ENCODE measurements at places on chromosomes 2 and 18.

- no peak for DNase-seq
Measured at GRCh38 chr2:145747715-145748114, 1227.8 kb upstream of the ZEB2 start.

GRCh38 chr2:109330056-109330455, 201.1 kb downstream of the SH3RF3 start:
- DNase-seq, result no peak

GRCh38 chr2:108184419-108184818, 55.3 kb upstream of the SULT1C3 start:
- DNase-seq, result no peak

GRCh38 chr18:49238433-49239042, 221.9 kb downstream of the DYM start:
- DNase-seq, result no peak

DNA sequence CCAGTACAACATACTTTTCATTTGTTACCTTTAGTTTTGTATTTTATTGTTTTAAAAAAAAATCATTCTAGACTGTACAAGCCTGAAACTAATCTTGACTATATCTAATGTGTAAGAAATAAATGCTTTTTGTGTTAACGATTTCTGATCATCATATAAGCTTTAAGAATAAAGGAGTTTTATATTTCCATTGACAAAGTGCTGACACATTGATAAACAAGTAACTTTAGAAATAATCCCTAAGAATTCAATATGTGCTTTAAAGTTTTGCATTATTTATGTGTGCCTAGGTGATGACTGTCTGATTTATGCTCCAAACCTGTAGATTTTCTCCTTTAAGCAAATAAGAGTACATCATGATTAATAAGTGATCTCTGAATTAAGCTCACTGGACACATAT, 247.2 kb upstream of the BOD1L2 start:
- no peak for DNase-seq

DNA sequence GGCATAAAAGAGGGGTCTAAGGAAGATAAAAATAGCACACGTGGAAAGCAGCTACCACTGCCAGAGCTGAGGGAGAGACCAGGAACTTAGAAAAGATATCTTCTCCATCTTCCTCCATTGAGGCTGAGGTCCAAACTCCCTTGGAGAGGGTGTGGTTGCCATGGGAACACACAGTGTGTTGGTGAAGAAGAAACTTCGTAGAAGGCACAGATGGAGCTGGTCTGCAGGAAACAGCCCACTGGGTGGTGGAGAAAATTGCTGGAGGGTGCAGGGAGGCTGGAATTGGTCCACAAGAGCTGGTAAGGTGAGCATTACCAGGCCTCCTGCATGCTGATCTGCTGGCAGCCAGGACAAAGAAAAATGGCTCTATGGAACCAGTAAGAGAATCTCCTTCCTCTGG, 191.0 kb downstream of the HRH4 start:
- no peak for DNase-seq

DNA sequence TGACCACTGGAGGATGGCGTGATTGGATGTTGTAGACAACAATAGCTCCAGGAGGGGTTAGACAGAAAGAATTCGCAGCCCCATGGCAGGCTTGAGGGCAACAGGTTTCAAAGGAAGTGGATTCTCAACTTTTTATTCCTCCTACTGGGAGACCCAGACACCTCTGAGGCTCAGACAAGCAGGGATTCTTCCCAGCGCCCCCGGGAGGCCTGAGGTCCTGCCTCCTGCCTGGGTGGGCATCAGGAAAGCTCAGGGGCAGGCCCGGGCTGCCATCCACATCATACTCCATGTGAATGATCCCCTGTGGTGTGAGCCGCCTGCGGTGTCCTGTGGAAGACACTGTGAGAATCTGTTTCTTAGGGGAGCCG, 203.5 kb downstream of the CYP26B1 start:
- no peak for DNase-seq

DNA sequence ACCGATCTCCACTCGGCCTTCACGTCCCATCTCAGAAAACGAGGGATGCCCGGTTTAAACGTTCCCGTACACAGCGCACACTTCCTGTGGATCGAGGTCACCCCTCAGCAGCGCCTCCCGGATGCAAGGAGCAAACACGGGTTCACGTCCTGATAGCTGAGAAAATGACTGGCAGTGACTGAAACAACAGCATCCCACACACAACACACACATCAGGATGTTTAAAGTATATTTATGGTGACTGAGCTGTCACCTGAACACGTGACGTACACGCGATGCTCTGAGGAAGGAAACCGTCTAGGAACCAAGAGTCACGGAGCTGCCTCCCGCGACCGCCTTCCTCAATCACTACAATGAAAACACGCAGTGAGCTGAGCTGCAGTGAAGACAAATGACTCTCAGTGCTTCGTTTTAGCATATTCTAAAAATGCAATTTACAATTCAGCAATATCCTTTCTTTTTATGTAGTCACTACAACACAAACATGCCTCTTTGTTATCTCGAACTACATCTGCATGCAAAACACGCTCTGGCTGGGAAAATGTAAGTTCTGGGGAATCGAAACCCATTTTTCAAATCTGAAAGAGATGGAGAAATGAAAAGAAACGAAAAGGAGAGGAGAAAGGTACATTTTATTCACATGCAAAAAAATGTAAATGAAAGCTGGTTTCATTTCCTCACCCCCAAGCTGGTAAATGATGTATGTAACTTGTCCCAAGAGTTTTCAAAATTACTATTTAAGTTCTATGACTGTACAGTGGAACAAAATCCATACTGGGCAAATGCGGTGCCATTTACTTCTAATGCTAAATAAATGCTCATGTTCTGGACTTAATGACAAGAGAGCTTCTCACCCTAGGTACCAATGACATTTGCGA, 19.8 kb downstream of the HDAC4 start:
- DNase-seq, result peak; percentile 35

GRCh38 chr18:80022613-80023012, 11.6 kb upstream of the RBFA start:
- DNase-seq, result no peak

GRCh38 chr18:50700245-50701165, 119.3 kb downstream of the MRO start:
- no peak for DNase-seq

DNA sequence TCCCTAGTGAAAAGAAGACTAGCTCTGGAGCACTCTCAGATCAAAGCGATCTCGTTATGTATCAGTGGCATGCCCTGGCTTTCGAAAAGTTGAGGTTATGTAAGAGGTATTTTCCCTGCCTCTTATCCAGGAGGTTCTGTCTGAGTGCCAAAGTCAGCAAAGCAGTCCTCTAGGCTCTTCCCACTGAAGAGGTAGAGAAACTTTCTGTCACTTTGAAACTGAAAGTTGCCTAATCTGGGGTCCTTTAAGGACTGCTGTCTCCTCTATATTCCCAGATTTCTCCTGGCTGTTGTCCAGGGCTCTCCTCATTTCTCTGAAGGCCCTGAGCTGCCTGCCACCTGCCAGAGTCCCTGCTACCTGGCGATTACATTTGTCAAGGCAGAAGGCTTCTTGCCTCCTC, 96.3 kb downstream of the B3GNT2 start:
- peak; percentile 21 for DNase-seq

DNA sequence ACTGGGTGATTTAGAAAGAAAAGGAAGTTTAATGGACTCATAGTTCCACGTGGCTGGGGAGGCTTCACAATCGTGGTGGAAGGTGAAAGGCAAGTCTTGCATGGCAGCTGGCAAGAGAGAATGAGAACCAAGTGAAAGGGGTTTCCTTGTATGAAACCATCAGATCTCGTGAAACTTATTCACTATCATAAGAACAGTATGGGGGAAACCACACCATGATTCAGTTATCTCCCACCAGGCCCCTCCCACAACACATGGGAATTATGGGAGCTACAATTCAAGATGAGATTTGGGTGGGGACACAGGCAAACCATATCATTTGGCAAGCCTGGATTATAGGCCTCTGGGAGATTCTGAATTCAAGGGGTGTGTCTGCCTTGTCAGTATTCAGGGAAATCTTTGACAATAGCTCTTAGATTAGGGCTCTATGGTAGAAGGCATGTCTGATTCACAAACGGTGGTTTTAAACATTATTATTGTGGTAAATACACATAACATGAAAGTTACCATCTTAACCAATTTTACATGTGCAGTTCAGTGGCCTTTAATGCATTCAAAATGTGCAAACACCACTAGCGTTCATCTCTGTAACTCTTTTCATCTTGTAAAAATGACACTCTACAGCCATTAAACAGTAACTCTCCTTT, 15.3 kb upstream of the PLB1 start:
- no peak for DNase-seq

DNA sequence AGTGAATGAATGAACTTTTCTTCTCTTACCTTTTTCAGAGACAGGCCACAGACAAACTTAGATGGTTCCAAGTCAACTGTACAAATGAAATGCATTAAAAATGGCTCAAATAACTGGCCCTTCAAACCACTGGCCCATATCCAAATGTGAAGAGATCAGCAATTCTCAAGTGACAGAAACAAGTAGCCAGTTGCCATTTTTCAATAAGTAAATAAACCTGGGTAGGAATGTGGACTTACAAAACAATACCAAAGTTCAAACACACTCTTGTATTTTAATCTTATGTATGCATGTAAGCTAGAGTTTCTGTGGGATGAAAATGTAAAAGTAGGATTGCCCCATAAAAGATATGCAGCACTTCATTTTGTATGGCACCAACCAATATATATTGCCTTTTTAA, 129.2 kb downstream of the MEP1B start:
- DNase-seq, result no peak

- no peak for DNase-seq
Measured at GRCh38 chr2:12070581-12070980, 324.1 kb downstream of the LPIN1 start.

DNA sequence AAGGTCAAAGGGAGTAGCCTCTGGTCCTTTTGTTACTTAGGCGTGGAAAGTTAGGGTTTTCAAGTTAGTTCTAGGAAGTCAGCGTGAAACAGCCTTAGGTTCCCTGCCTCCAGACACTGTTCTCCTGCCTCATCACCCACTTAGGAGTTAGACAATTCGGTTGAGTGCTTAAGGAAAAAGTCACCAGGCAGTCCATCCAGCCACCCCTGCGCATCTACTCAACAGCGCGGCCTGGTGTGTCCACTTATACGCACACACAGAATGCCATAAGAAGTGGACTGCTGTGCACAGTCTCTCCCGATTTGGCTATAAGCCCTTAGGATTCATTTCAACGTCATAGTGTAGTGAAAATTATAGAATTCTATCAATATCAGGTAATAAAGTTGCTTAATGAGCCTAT, 470.8 kb upstream of the TNP1 start:
- DNase-seq, result no peak

DNA sequence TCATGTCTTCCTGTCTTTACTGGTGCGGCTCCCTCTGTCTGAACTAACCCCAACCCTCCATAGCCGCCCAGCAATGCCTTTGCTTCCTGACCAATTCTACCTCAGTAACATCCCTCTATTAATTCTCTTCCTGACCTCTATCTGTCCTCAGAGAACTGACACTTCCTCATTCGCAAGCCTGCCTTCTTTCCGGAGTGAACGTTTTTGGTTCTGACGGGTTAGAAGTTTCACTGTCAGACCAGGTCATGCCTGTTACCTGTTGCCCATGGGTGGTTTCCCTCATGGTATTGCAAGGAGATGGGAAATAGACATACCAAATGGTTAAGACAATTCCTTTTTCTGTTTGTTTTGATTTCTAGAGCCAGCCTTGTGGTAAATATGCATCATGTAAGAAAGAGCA, 453.4 kb upstream of the SLC14A2 start:
- no peak for DNase-seq

DNA sequence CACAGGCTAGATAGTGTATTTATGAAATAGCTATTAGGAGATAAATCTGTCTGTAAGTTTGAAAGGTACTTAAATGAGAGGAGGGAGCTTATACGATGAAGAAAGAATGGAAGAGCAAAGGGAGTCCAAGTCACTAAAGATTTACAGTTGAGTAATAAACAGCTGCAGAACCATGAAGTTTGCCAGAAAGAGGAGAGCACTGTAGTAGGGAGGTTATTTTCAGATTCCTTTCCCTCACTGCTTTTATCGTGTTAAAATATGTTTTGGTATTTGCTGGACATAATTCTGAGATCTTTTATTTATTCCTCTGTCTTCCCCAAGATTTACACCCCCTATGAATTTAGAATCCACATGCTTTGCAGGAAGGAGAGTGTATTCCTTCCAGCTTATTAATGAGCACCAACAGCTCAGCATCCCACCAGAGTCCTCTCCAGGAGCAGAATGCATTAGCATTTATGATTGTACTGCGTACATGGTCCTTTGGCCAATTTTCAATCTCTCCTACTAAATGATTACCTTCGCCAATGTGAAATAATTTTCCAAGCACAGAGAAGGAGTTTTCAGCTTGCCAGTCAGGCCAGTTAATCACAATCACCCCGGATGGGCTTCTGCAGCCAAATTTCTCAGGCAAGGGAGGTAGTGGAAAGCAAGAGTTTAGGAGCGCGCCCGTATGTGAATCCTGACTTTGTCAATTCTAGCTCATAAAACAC, 297.0 kb downstream of the NBAS start:
- DNase-seq, result no peak

All from transverse colon (tissue), 4 donors.